Suprapubic skin (tissue), 4 donors: ENCODE measurements at places on chromosomes 13 and 19. TPM values are rescaled to one million over a fixed set of nuclear protein-coding genes. Genes with fewer than 3 reads are reported as not detected.

SERTM1 gene
- total RNA-seq, result not detected

SHD gene
- not detected for total RNA-seq

DNA sequence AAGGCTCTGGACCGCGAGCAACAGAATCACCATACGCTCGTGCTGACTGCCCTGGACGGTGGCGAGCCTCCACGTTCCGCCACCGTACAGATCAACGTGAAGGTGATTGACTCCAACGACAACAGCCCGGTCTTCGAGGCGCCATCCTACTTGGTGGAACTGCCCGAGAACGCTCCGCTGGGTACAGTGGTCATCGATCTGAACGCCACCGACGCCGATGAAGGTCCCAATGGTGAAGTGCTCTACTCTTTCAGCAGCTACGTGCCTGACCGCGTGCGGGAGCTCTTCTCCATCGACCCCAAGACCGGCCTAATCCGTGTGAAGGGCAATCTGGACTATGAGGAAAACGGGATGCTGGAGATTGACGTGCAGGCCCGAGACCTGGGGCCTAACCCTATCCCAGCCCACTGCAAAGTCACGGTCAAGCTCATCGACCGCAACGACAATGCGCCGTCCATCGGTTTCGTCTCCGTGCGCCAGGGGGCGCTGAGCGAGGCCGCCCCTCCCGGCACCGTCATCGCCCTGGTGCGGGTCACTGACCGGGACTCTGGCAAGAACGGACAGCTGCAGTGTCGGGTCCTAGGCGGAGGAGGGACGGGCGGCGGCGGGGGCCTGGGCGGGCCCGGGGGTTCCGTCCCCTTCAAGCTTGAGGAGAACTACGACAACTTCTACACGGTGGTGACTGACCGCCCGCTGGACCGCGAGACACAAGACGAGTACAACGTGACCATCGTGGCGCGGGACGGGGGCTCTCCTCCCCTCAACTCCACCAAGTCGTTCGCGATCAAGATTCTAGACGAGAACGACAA is 1.8 kb downstream of the PCDH17 start:
- DNase-seq, result no peak

GRCh38 chr19:17282488-17283125 is 906 bp downstream of the ANKLE1 start:
- DNase-seq, result peak; percentile 80

GRCh38 chr13:95641291-95642027 is 3.0 kb downstream of the DZIP1 start:
- DNase-seq, result no peak

DNA sequence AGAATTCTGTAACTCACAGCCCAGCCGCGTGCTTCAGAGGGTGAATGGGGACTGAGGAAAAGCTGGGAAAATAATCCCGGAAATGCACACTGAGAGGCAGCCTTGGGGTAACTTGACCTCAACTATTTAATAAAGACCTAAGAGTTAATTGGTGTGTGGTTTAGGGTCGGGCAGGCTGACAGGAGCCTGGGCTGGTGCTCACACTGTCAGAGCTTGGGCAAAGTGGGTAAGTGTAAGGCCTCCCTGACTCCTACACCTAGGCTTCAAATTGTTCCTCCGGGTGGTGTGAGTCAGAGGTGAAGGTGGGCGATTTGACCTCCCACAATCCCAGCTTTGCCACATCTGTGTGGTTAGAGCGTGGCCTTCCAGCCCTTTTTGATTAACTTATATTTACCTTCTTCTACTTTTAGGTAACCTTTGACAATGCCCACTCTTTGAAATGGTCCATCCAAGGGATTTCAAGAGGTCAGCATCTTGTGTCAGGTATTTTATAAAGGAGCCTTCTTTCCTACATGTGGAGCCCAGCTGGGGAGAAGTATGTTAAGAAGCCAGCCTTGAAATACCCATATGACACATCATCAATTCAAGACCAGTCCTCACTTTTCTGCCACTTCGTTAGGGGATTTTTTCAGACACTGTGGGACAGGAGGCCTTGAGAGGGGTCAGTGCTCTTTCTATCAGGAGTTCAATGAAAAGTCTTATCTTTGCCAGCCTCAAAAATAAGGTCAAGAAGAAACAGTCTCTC is 114.2 kb downstream of the NUFIP1 start:
- no peak for DNase-seq

GRCh38 chr13:40187324-40187795 is 479.1 kb downstream of the FOXO1 start:
- DNase-seq, result no peak

DNA sequence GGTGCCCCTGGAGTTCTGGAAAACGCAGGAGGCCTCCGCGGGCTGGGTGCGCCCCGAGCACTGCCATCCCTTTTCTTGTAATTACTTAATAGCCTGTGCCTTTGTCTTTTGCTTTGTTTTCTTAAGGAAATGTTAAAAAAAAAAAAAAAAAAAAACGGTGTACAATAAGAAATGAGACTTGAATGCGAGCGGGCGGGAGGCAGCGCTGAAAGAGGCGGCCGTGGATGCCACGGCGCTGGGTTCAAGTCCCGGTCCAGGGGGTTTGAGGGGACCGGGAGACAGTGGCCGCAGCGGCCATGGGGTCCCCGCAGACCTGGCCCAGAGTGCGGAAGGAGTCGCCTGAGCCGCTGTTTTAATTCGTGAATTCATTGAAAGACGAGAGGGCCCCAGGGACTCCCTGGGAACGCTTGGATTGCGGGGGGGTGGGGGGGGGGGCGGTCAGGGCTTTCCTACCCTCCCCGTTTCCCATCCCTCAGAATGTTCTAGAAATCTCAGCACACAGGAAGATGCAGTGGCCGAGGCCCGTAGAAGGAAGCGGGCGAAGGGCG is 349.2 kb upstream of the ARGLU1 start:
- no peak for DNase-seq

DNA sequence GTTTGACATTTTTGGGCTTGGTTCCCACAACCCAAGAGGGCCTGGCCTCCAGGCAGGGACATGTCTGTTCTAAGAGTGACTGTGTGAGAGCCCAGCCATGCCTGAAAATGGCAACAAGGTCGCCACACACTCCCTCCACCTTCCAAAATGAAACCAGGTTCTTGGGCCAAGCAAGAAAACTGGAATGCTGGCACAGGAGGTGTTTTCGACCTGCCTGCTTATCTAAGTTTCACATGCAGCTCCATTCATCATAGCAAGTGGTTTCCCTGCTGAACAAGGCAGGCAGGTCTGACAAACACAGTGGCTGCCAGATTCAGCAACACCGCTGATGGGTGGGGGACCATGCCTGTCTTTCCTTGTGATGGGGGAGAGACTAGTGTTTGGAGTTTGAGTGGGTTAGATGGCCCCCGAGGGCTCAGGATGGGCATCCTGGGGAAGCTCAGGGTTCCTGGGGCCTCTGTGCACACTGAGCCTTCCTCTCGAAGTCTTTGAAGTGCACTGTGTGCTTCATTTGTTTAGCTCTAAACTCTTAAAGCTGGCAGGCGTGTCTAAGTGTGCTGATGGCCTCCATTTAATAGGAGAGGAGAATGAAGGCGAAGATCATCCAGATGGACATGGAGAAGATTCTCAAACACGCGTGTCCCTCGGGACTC is 17.9 kb upstream of the GAS6 start:
- DNase-seq, result peak; percentile 74

DNA sequence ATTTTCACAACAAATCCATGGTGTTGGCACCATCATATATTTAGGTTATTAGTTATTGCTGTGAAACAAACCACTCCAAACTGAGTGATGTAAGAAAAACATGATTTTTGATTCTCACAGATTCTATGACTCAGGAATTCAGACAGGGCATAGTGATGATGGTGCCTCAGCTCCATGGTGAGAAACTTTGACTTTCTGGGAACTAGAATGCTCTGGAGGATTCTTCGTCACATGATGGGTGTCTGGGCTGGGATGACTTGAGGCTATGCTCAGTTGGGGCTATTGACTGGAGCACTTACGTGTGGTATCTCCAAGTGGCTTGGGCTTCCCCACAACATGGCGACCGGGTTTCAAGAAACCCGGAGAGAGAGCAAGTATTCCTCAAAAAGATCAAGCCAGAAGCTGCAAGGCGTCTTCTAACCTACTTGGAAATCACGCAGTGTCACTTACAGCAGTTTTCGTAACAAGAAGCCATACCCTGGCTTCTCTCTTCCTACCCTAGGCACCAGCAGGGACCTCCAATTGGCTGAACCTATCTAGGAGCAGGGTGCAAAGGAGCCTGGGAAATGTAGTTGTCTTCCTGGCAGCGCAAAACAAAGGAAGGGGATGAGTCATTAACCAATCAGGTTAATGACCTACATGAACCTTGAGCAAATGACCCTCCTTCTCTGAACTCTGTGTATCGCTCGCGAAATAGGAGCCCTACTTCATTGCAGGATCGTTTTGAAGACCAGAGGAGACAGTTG is 22.4 kb downstream of the VAV1 start:
- no peak for DNase-seq

DNA sequence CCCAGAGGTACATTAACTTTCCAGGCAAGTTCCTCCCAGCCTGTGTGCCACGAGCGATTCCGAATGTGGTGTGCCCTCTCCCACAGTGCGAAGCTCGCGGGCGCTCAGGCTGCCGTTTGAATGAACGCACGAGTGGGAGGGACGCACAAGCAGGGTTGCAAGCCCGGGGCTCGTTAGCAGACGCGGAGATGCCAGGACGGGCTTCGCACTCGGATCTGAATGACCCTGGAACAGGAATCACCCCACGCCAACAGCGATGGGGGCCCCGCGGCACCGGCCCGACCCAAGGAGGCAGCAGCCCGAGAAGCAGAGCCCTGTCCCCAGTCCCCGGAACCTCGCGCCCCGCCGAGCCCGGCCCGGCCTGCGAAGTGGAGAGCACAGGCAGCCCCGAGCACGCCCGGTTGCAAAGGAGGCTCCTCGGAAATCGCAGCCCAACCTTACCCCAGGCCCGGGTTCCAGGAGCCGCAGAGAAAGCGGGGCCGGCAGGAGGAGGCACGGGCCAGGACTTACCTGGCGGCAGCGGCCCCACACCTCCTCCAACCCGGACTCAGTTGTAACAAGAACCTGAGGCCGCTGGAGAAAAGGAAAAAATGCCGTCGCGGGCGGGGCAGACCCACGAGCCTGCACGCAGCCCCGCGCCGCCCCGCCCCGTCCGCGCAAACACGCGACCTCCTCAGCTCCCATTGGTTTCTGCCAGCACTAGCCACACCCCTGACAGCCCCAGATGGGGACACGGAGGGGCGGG is at the start of gene SLC25A30:
SLC25A30 (minus strand) TSS at position 584 of the 745 bp plus-strand sequence. CDS start 6,948 bp downstream, outside the sequence.
- peak; percentile 97 for DNase-seq

HS6ST3 gene
- 0.47 TPM for total RNA-seq

DNA sequence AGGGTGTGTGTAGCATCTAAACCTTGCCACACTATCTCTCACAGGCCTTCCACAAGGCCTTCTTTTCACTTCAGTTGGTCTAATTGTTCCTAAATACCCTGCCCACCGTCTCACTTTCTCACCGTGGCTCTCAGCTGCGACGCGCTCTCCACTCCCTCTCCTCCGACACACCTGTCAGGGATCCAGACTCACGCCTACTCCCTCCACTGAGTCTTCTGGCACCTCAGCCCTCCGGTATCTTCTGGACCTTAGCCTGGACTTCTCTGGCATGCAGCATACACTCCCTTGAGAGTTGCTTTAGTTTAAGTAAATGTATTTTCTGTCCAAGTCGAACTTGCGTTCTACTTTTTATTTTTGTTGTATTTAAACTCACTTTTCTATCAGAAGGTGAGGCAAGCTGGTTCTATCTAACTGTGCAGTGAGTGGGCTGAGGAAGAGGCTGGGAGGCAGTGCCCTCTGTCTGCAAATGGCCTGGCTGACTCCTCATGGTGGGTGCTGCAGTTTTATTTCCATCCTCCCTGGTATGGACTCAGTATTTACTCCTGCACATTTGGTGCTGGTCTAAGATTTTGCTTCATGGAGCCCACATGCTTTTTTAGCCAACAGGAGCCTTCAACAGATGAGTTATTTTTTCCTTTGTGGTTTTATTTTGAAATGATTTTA is 28.5 kb upstream of the ARGLU1 start:
- DNase-seq, result no peak

DNA sequence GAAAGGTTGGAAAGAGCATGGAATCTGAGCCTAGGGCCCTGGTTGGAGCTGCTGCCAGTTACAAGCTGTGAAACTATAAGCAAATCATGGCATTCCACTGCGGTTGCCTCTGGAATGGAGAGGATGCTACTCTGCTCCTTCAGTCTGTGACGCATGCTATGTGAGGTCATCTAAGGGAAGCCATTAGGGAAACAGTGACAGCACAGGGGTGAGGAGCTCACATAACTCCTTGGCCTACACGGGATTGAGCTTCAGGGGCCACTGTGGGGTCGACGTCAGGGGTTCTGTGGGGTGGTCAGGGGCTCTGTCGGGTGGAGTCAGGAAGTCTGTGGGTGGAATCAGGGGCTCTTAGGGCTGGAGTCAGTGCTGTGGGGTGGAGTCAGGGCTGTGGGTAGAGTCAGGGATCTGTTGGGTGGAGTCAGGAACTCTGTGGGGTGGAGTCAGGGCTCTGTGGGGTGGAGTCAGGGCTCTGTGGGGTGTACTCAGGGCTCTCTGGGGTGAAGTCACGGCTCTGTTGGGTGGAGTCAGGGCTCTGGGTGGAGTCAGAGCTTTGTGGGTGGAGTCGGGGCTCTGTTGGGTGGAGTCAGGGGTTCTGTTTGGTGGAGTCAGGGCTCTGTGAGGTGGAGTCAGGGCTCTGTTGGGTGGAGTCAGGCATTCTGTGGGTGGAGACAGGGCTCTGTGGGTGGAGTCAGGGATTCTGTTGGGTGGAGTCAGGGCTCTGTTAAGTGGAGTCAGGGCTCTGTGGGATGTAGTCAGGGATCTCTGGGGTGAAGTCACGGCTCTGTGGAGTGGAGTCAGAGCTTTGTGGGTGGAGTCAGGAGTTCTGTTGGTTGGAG is 35.8 kb upstream of the MEDAG start:
- peak; percentile 92 for DNase-seq

- DNase-seq, result no peak
Observed at GRCh38 chr13:112454648-112455334, 78.6 kb downstream of the SPACA7 start.

DNA sequence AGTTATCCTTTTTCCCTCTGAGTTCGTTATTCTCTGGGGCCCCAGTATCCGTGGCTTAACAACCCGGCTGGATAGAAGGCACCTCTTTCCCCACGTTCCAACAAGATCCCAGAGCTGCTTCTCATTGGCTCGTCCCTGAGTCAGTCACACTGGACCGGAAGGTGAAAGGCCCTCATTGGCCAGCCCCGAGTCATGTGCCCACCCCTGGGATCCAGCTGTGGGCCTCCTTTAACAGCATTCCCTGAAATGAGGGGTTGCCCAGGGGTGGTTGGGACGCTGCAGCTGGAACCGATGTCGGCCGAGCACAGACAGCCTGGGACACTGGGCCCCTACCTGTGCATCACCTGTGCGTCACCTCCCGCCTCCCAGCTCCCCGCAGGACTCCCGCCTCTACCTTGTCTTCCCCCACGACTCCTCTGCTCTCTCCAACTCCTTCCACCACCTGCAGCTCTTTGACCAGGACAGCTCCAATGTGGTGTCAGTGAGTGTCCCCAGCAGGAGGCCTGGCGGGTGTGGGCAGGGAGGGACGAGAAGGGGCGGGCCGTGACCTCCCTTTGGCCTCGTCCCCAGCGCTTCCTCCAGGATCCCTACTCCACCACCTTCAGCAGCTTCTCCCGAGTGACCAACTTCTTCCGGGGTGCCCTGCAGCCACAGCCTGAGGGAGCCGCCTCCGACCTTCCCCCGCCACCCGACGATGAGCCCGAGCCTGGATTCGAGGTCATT is 4.3 kb downstream of the TBC1D17 start:
- no peak for DNase-seq

- no peak for DNase-seq
Observed at GRCh38 chr19:20472854-20473253, 92.7 kb downstream of the ZNF737 start.

GRCh38 chr13:21541980-21542379 is 62.0 kb downstream of the MICU2 start:
- DNase-seq, result no peak

CEACAM3 gene
- total RNA-seq, result 0.64 TPM
